SIG-M5 (cell line): ENCODE measurements at places on chromosomes 5 and 9.

GRCh38 chr9:13901176-13901575, 412.8 kb downstream of the NFIB start:
- no peak for DNase-seq

DNA sequence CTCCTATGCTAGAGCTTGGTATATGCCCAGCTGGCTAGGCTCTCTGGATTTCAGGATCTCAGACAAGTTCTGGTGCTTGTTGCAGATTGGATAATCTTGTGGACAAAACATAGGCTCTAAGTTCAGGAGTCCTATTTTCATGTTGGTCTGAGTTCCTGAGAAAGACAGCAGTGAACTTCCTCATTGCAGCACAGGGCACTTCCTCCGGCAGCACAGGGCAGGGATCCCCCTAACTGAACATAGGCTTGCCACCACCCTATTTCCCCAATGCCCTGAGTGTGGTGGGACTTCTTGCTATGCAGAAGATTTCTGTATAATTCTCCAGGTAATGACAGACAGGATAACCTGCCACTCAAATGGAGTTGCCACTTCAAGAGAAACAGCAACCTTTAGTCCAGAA, 220.1 kb downstream of the PIK3R1 start:
- no peak for DNase-seq

- DNase-seq: no peak
These were observed 244.2 kb downstream of the FOXD4L6 start for GRCh38 chr9:40884072-40884901.

- DNase-seq: no peak
These were observed 73.1 kb downstream of the TSSK1B start for GRCh38 chr5:113361701-113362100.

- no peak for DNase-seq
These were observed 937 bp upstream of the HMGCR start for GRCh38 chr5:75335952-75336614.

DNA sequence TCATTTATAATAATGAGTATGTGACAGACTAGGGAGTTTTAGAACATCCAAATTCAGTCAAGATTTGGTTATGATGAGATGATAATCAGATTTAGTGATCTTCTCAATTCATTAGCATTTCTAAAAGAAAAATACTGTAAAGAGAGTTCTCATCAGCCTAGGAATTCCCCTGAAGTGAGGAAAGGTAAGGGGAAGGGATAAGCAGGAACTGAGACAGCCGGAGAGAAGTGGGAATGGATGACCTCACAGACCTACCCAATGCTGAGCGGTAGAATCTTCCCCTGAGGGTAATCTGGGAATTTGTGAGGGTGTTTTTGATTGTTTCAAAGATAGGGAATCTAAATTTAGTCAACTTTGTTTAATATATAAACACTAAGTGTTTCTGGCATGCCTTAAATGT, 16.7 kb upstream of the GPBP1 start:
- DNase-seq: no peak

- DNase-seq: no peak
These were observed 254.6 kb downstream of the ASTN2 start for GRCh38 chr9:117160254-117160653.

- no peak for DNase-seq
These were observed 11.5 kb downstream of the PDLIM4 start for GRCh38 chr5:132268769-132269551.

GRCh38 chr5:180604271-180604670, 13.0 kb upstream of the SCGB3A1 start:
- no peak for DNase-seq

DNA sequence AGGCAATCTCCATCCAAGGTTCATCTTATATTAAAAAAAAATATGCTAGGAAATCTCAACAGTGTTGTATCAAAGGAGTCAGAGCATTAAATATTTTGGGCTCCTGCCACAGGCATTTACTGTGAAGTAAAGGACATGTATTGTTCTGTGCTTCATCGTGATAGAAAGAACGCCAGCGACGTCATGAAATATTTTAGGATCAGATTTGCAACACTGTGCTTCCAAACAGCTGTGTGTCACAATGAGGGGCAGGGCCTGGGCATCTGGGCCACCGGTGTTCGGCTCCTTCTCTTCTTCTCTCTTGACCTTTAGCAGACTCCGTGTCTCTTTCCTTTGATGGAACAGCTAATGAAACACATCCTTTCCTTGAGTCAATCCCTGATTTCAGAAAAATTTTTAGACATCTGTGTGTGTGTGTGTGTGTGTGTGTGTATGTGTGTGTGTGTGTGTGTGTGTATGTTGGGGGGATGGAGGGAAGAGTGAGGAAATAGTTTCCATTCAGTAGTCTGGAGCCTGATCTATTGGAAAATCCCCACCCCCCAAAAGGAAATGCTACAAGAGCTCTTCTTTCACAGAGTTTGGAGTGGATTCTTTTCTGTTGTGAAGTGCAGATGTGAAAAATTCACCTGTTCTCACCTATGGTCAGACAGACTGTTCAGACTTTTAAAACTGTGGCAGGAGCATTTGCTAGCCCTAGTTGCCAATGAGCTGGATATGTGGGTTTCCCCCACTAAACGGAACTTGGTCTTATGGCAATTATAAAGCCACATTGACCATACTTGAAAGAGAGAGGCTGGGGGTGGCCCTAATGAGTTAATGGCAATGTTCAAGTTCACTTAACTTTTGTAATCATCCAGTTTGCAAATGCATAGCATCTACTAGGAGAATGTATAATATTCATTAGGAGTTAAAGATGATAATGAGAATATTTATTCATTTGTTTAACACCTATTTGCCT, 18.1 kb upstream of the TNC start:
- no peak for DNase-seq

- no peak for DNase-seq
These were observed 58.2 kb downstream of the RICTOR start for GRCh38 chr5:39015743-39016586.

GRCh38 chr9:128150594-128151308, 1.5 kb downstream of the LCN2 start:
- DNase-seq: no peak

- DNase-seq: no peak
These were observed 290.8 kb upstream of the FBXL7 start for GRCh38 chr5:15209053-15209762.

- DNase-seq: no peak
These were observed 76.8 kb upstream of the NIPAL4 start for GRCh38 chr5:157382996-157383800.

GRCh38 chr5:101153526-101153925, 250.4 kb upstream of the ST8SIA4 start:
- no peak for DNase-seq

GRCh38 chr5:107154593-107154992, 516.1 kb downstream of the EFNA5 start:
- no peak for DNase-seq

- no peak for DNase-seq
These were observed 12.4 kb downstream of the PTTG1 start for GRCh38 chr5:160434022-160434531.

- no peak for DNase-seq
These were observed 386.6 kb upstream of the RPS23 start for GRCh38 chr5:82664732-82665131.

GRCh38 chr9:120343416-120343815, 236.6 kb downstream of the CDK5RAP2 start:
- DNase-seq: no peak

DNA sequence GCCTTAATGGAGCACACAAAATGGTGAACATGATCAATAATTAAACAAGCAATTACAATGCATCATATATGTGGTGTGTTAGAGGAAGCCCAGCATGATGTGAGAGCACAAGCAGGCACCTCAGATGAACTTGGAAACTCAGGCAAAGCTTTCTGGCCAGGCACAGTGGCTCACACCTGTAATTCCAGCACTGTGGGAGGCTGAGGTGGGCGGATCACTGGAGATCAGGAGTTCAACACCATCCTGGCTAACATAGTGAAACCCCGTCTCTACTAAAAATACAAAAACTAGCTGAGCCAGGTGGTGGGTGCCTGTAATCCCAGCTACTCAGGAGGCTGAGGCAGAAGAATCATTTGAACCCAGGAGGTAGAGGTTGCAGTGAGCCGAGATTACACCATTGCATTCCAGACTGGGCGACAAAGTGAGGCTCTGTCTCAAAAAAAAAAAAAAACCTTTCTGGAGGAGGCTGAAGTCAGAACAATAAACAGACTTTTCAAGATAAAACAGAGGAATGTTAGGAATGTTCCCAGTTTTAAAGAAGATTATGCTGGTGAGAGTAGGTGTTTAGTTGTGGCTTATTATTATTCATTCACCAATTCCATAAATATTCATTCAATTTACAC, 159.4 kb downstream of the CEMIP2 start:
- no peak for DNase-seq

DNA sequence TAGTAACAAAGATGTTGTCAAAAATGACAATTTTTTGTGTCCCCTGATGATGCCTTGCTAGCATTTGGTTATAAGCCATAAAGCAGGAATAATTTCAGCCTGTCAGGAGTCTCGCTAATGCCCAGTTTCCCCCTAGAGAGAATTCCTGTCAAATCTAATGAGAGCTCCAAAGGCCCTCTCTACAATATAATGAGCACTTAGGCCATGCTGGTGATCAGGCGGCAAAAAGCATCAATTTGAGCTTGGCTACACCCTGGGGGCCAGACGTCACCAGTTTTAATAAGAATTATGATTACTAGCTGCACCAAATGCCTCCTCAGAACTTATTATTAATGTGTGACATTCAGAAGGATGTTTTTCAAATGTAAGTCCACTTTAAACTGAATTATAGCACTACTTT, 6.1 kb downstream of the TLE1 start:
- no peak for DNase-seq

GRCh38 chr5:146007270-146007669, 70.9 kb downstream of the SH3RF2 start:
- DNase-seq: no peak

- DNase-seq: no peak
These were observed 81.8 kb upstream of the MAMDC2 start for GRCh38 chr9:69961843-69962242.

- DNase-seq: no peak
These were observed 132.9 kb downstream of the PALM2AKAP2 start for GRCh38 chr9:109912726-109913460.

DNA sequence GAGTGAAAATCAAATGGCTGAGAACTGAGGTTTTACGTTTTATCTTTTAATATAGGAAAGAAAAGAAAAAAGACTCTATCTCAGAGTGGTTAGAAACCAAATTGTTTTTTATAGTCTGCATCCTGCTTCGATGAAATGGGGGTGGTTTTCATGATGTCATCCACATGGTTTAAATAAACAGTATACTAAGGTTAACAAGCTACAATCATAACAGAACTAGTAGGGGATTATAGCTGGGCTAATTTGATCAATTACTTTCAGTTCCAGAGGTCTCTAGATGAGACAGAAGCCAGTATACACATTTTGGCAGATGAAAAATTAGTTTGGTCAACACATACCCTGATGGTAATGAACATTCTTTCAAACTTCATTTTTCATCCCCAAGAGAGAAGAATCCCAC, 106.3 kb upstream of the SNX2 start:
- DNase-seq: no peak

DNA sequence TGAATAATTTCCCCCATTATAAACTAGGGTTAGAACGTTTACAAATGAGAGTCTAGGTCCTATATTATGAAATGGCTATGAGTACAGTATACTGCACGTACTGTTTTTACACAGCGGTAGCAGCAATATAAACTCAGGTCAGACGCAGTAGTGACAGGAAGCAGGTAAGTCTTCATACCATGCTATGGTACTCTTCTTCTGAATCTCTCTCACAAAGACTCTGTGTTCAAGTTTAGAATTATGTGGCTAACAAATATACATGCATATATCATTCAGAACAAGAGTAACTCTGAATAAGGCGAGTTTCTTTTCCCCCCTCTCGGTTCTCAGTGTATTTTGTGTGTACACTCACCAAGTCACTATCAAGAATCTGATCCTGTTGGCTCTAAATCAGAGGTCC, 114.9 kb upstream of the KLF9 start:
- DNase-seq: no peak

GRCh38 chr9:35164711-35165110, 2.9 kb downstream of the UNC13B start:
- DNase-seq: no peak

- no peak for DNase-seq
These were observed 5.5 kb downstream of the ANGPTL2 start for GRCh38 chr9:127116957-127117356.

- no peak for DNase-seq
These were observed 27.7 kb downstream of the PCSK5 start for GRCh38 chr9:75918154-75918553.

DNA sequence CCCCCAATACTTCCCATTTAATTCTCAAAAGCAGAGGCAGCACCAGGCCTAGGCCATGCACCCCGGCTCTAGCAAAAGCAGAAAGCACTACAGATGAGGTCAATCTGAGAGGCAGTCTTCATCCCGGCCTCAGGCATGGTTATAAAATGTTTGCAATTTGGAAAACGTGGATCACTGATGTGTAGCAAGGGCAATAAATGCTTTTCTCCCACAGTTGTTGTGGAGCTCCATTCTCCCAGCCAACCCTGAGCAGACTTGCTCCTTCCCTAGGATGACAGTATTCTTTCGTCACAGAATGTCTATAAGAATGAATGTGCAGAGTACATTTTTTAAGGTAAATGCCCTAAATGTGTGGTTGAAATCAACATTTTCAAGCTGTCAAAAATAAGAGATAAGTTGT, 157.3 kb upstream of the DAPK1 start:
- DNase-seq: no peak

- no peak for DNase-seq
These were observed 150.3 kb downstream of the FBXL7 start for GRCh38 chr5:15650266-15650665.

DNA sequence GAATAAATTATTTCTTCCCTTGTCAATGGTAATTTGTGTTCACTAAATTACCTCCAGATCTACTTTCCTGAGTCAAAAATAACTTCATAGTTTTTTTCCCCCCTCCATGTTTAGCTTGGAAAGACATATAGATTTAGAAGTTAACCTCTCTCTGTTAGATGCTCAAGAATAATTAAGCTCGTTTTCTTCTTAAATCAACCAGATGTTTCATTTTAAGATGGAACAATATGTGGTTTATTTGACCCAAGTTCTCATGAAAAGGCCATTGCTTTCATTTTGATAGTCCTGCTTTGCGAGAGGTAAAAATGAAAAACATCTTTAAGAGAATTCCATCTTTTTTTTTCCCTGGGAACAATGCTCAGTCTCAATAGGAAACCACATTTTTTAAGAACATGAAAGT, 27.7 kb upstream of the GAS1 start:
- no peak for DNase-seq

GRCh38 chr5:25009063-25009462, 364.3 kb upstream of the CDH10 start:
- no peak for DNase-seq
